ENCODE measurements at places on chromosomes 2 and 18.

DNA sequence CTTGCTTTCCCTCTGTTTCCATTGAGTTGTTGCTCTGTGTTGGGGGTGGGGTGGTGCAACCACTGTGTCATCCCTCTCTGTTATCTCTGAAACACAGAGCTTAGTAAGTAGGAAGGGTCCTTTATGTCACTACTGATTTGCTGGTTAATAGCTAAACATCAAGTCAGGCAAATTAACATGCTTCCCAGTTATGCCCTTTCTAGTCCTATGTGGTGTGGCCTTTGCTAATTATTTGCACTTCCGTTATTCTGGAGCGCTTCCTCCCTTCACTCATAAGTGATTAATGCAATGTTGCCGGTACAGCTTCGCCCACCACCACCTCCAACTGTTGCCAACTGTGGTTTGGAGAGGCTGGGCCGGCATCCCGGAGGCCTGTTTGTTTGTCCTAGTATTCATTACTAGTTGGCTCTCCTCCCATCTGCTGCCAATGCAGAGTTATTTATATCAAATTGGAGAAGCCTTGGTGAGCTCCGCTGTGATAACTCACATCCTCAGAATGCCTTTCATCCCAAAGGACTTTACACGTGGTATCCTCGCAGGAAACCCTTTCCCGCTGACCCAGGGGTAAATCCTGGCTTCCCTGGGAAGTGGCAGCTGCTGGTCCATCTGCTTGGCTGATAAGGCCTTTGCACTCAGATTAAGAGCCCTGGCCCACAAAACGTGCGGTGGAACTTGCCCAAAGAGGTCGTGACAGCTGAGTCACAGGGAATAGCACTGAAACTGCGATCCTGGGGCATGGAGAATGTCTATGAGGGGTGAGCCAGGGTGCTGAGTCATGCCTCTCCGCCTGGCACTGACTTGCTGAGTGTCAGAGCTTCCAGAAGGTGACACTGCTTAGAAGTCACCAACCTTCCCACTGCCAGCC, 72.0 kb upstream of the ZCCHC2 start:
- H3K27ac ChIP-seq: no peak overlapping the region
- no peaks in the 10 kb centered on the region for H3K36me3 ChIP-seq
- no peak overlapping the region for H3K4me3 ChIP-seq

DNA sequence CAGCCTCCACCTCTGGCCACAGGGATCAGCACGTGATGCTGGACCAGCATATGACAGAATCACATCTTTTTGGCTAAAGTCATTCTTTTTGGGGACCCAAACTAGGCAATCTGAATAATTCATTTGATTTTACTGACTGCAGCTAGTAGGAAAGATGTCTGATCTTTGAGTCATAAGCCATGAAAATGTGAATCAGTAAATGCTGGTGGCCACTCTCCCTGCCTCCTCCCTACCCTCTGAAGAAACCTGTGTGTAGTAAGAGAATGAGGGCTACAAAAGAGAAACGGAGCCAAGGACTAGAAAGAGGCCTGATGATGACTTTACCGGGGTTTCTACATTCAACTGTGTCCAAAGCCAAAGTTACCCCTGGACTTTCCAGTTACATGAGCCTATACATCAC, 10.1 kb upstream of the LRPPRC start:
- no peak overlapping the region for H3K4me3 ChIP-seq
- peaks cover 63% of the 10 kb centered on the region for H3K27me3 ChIP-seq
- H3K36me3 ChIP-seq: no peaks in the 10 kb centered on the region
- DNase-seq: no peak

DNA sequence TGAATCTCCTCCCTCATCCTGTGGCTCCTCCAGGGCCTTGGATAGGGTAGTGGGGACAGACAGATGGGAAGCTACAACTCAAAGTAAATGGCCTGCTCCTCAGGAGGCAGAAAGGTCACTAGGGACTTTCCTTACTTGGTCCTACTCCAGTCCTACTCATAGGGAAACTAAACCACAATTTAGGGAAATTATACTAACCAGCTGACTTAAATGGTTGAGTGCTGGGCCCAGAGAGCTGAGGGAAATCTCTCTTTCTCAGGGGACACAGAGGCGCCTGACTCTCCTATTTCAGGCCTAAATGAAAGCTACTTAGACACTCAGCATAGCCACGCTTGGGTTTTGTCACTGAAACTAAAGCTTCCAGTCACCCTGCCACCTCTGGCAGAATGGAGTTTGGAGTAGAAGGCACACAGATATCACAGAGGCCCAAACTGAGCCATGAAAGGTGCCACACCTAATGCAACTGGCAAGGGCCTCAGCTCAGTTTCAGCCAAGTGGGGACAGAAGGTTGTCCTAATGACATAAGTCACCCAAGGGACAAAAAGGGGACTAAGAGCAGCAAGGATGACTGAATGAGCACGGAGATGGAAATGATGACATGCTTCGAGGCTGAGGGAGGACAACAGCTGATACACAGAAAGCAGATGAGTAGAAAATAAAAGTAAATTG, 24.0 kb downstream of the CERKL start:
- H3K27me3 ChIP-seq: peaks cover 32% of the 10 kb centered on the region
- no peaks in the 10 kb centered on the region for H3K36me3 ChIP-seq
- no peak overlapping the region for H3K27ac ChIP-seq
- H3K4me1 ChIP-seq: no peaks in the 10 kb centered on the region

DNA sequence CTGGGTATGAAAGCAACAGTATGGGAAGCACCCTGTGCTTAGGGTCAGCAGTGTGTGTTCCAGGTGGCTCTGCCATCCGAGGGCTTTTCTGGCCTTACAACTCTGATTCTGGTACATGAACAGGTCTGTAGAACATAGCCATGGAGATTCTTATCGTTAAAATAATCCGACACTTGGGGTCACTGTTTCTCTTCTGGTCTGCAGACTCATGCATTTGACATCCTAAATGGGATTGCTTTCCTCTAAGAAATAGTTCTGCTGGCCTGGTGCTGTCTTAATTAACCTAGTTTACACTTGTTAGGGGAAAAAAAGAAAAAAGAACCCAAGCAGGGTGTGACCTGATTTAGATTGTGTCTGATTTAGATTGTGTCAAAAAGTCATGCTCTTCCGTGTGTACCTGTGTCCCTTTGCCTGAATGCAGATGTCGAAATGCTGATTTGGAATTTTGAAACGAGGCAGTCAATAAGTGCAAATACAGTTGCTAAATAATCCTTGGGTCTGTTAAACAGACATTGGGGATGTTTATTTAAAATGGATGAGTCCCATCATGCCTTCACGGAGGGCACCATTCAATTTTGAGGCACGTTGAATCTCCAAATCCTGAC, 59.6 kb downstream of the TRPM8 start:
- H3K27me3 ChIP-seq: peaks cover 4% of the 10 kb centered on the region
- DNase-seq: no peak
- H3K4me3 ChIP-seq: no peak overlapping the region
- H3K4me1 ChIP-seq: peaks cover 4% of the 10 kb centered on the region
- H3K27ac ChIP-seq: no peak overlapping the region

DNA sequence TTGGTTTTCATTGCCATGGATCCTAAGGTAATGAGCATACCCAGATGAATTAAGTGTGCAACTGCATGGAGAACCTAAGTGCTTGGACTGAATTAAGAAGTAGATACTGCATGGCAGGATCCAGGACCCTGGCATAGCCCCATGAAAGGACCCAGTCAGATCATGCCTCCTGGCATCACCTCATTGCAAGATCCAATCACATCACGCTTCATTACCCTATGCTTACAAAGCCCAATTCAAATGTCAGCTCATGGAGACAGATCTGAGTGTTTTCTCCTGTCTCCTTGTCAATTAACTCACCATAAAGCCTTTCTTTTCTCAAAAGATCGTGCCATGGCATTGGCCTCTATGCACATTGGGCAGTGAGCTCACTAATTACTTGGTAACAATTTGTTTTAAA, 519.8 kb upstream of the ZNF804A start:
- H3K27me3 ChIP-seq: no peaks in the 10 kb centered on the region
- H3K4me1 ChIP-seq: no peaks in the 10 kb centered on the region
- no peak overlapping the region for H3K27ac ChIP-seq
- H3K4me3 ChIP-seq: no peak overlapping the region
- H3K36me3 ChIP-seq: no peaks in the 10 kb centered on the region
- no peak for DNase-seq

DNA sequence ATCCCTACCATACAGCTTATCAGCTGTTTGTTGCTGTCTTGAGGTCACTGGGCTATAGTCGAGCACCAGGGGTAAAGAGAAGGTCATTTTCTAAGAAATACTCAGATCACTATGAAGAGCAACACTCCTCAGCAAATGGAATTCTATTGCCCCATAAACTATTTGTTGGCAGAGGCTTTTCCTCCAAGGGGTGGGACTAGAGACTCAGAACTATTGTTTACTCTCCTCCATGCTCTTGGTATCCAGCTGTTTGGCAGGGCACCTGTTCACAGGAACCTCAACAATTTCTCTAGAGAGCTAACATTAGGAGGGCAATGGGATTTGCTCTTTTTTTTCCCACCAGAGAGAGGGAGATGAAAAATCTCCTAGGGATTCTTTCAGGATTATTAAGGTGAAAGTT, 249.1 kb upstream of the SPRED2 start:
- H3K27me3 ChIP-seq: peaks cover 6% of the 10 kb centered on the region
- no peak overlapping the region for H3K27ac ChIP-seq
- no peak for DNase-seq
- no peak overlapping the region for H3K4me3 ChIP-seq
- peaks cover 11% of the 10 kb centered on the region for H3K4me1 ChIP-seq
- H3K36me3 ChIP-seq: peaks cover 4% of the 10 kb centered on the region

Data from mesothelial cell of epicardium (in vitro differentiated cells).